ENCODE measurements at places on chromosomes 12 and 14.

- DNase-seq = no peak
Observed at GRCh38 chr12:75798136-75798926, 233.2 kb downstream of the PHLDA1 start.

DNA sequence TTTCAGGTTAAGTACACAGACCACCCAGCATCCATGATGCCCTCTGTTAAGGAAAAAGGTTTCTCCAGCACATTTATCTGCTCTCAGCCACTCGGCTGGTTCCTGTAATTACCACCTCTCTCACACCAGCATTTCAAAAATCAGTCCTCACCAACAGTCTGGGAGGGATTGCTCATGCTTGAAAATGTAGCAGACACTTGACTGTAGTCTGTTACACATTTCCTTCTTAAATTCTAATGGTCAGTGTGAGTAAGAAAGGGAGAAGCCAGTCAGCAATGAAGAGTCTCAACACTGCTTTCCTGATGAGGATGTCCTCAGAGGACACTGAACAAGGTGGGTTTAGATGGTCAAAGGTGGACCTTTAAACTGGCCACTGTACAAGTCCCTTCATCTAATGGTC lies 6.0 kb downstream of the ZBTB39 start:
- DNase-seq = no peak

DNA sequence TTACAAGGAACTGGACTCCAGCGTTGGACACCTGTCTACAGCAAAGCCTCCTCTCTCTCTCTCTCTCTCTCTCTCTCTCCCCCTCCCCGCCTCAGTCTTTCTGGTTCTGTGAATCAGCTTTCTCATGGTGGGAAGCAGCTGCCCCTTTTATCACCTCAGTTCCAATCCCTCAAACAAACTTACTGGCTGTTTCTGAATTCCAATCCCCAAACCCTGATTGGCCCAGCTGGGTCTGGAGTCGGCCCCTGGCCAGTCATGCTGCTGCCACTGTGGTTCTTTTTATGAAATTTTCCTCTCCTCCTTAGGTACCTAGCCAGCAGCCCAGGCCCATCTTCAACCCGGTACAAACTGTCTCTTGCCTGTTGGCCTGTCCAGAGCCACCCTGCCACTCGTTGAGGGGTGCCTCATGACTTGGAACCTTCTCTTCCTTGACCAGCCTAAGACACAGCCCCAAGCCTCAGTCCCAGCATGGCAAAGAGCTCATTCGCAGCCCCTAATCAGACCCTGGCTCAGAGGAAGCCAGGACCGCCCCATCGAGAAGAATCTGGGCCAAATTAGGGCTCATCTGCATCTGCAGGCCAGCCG lies 9.4 kb upstream of the MORN3 start:
- DNase-seq = no peak

DNA sequence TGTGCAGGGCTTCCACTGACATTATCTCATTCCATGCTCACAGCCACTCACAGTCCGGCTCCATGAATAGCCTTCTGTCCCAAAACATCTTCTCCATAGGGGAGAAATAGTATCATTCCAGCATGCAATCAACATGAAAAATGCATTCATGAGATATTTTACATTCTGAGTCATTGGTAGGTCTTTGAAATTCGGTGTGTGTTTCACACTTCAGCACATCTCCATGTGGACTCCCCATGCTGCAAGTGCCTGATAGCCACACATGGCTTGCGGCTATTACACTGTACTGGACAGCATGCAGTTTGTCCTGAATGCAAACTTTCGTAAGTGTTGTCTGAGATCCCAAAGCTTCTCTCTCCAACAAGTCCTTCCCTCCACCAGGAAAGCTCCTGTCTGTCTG lies 449.3 kb downstream of the MED13L start:
- no peak for DNase-seq

- no peak for DNase-seq
Observed at GRCh38 chr14:100900837-100901390, 2.6 kb downstream of the RTL1 start.

- no peak for DNase-seq
Observed at GRCh38 chr12:64672925-64673409, 62.7 kb downstream of the RASSF3 start.

DNA sequence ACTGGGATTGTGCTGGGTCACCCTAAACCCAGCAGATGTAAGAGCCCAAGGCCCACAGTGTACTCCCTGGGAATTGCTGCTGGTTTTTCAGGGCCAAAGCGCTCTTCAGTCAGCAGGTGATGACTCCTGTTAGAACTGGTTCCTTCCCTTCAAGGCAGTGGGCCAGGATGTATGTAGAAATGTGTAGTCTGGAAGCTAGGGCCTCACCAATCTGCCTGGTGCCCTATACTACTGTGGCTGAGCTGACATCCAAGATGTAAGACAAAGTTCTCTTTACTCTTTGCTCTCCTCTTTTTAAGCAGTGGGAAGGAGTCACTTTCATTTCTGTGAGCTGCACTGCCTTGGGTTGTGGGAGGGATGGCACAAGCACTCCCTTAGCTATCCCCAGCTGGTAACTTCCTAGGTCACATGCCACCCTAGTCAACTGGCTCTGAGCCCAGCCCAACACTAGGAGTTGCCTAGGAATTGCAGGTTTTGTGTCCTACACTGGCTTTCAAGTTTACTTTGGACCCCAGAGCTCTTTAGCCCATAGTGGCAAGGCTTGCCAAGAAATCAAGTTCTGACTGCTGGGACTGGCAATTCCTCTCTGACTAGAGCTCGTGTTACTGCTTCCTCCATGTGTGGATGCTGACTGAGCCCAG lies 249.2 kb downstream of the C12orf50 start:
- DNase-seq = no peak

DNA sequence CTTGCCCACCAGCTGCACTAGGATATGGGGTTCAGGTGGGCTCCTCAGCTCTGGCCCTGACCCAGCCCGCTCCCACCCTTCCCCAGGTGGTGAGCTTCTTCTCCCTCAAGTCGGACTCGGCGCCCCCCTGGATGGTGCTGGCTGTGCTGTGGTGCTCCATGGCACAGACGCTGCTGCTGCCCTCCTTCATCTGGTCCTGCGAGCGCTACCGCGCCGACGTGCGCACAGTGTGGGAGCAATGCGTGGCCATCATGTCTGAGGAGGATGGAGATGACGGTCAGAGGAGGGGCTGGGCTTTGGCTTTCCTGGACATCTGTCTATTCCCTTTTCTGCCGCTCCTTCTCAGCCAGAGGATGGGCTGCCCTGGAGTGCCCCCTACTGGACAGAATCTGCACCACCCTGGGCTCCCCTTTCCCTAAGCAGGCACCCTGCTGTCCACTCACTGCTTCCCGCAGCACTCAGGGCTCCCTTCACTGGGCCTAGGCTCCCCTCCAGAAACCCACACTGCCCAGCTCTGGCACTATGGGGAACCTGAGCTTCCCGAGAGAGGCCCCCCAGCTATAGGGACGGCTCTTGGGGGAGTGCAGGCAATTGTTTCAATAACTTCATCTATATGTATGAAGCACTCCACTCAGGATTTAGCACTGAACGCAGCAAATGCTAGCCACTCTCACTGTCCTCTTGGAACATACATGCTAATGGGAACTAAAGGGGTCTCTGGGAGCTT lies 2.6 kb upstream of the P3H3 start:
- no peak for DNase-seq

- no peak for DNase-seq
Observed at GRCh38 chr12:80211671-80212070, 112.3 kb downstream of the OTOGL start.

DNA sequence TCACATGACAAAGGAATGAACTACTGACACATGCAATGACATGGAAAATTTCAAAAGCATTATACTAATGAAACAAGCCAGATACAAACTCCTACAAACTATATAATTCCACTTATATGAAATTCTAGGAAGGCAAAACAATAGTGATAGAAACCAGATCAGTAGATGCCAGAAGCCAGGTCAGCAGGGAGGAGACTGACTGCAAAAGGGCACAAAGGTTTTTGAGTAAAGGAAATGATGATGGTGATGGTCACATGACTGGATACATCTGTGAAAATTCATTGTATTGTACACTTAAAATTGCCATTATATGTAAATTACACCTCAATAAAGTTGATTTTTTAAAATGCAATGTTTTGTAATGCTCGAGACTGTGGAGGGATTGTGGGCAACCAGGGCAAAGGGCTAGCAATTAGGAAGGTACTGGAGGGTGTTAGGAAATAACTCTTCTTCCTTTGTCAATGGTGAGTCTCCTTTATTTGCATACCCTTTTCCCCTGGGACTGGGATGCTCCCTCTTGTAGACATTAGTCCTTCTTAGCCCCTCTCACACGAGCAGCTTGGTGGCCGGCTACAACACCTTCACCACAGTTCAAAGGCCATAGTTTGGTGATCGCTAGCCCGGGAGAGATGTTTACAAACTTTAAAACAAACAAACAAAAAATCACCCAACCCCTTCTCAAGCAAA lies 6.7 kb upstream of the PRPF40B start:
- DNase-seq = no peak

DNA sequence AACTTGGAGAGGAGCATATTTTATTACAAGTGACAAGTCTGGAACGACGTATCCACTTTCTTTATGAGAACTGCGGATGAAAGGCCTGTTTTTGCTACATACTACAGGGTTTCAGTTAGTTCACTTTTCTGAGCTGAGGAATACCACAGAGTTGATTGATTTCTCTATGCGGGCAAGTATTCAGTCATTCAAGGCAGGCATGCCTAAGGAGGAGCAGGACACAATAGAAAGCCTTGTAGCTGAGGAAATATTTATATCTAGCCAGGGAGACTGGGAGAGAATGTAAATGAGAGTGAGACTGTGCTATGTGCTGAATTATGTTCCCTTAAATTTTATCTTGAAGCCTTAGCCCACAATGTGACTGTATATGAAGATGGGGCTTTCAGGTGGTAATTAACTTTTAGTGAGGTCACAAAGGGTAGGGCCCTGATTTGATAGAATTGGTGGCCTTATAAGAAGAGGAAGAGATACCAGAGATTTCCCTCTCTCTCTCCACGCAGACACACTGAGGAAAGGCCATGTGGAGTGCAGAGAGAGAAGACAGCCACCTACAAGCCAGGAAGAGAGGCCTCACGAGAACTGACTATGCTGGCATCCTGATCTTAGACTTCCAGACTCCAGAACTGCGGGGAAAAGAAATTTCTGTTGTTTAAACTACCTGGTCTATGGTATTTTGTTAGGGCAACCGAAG lies 459.0 kb upstream of the ATP2B1 start:
- no peak for DNase-seq

- no peak for DNase-seq
Observed at GRCh38 chr12:82325540-82326336, 32.4 kb downstream of the CCDC59 start.

GRCh38 chr12:40829738-40830144 lies 137.5 kb downstream of the CNTN1 start:
- no peak for DNase-seq

DNA sequence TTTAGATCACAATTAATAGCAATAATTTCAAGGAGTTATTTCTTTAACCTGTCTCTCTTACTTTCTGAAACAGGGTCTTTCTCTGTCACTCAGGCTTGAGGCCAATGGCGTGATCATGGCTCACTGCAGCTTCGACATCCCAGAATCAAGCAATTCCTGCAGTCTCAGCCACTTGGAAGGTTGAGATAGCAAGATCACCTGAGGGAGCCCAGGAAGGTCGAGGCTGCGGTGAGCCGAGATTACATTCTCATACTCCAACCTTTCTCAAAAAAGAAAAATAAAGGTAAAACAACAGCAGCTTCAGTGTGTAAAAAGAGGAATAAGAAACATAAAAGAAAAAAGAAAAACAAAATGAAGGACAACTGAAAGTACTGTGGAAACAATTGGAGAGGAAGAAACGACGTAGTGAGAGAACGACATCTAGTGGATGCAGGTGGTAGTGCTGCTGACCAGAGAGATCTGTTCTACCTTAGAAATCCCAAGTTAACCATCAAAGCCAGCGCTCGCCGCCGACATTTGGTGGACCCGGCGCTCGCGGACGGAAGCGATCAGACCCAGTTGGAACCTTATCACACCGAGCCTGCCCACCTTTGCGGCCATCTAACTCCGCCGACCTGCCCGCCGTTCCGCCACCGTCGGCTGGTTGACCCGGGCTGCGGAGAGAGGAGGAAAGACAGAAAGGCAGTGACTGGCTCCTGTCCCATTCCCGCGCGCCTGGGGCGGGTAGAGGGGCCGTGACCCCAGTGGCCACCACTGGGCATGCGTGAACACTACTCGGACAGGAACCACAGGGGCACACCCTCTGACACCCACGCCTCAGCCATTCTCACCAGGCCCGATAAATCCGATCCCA lies 196.1 kb downstream of the ALG10 start:
- DNase-seq = no peak

DNA sequence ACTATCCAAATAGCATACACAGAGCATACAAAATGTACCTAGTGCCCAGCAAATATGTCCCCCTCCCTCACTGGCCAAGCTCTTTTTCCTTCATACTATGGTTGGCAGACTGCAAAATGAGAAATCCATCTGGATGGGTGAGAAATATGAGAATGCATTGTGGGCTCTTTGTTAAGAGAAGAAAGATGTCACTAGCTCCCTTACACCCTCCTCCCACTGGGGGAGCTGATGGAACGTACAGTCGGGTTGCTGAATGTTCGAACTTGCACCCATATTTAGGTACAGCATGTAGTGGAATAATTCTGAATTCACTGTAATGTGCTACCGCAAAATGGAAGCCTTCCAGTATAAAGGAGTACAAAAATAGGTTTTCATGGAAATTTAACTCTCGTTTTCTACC lies 377.4 kb downstream of the GRIN2B start:
- DNase-seq = no peak

GRCh38 chr12:15852383-15852782 lies 29.8 kb upstream of the STRAP start:
- no peak for DNase-seq

DNA sequence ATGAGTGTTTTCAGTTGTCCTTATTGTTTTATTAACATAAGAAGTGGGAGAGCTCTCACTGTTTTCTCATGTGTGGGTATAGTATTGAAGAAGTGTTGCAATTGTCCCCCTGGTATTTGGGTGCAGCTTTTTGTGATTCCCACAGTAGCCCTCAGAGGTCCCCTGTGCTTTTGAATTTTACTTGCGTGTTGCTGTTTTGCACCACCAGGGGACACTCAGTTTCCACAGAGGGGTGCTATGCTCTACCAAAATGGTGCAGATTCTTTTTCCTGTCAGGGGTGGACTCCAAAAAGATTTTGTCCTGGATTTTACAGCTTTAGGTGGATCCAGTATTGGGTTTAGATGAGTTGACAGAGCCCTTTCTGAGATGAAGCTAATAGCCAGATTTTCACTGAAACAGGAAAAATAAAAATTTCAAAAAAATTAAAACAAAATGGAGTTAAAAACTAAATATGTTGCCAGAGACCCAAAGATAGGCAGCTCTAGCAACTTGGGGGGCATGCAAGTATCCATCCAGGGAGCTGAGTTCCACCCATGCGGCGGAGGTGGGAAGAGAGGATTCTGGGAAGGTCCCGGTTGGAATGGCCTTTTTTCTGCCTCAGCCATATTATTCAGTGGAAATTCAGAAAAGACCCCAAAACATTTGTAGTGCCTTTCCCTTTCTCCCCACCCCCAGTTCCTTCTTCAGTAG lies 50.2 kb downstream of the TTLL5 start:
- DNase-seq = no peak

- DNase-seq = no peak
Observed at GRCh38 chr12:132311201-132311915, 18.0 kb downstream of the GALNT9 start.

- DNase-seq = no peak
Observed at GRCh38 chr14:55277972-55278740, 6.9 kb downstream of the FBXO34 start.

GRCh38 chr12:58897969-58898368 lies 22.3 kb downstream of the LRIG3 start:
- DNase-seq = no peak

All from cortex of kidney (tissue), 1 donor.